ENCODE measurements at places on chromosomes 12 and 14.

DNA sequence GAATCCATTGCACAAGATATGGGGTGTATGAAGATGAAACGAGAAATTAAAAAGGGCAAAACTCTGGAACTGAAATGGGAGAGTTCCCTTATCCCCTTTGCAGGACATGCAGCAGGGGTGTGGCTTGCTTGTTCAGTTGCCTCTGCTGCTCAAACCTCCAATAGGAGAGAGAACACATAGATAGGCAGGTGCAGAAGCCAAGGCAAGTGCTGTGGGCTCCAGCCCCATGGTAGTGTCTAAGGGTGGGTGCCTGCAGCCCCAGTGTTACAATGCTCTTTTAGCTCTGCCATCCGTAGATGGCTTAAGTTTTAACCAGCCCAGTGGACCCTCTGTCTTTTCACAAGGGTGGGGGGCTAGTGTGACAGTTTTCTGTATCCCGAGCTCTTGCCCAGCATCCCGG lies 69.7 kb downstream of the CMAS start:
- DNase-seq, result no peak

GRCh38 chr12:130920119-130920703 lies 33.5 kb upstream of the ADGRD1 start:
- DNase-seq, result no peak

- no peak for DNase-seq
Observed at GRCh38 chr14:33460164-33460563, 490.7 kb downstream of the EGLN3 start.

GRCh38 chr12:42892702-42893551 lies 303.4 kb upstream of the PRICKLE1 start:
- DNase-seq, result no peak

DNA sequence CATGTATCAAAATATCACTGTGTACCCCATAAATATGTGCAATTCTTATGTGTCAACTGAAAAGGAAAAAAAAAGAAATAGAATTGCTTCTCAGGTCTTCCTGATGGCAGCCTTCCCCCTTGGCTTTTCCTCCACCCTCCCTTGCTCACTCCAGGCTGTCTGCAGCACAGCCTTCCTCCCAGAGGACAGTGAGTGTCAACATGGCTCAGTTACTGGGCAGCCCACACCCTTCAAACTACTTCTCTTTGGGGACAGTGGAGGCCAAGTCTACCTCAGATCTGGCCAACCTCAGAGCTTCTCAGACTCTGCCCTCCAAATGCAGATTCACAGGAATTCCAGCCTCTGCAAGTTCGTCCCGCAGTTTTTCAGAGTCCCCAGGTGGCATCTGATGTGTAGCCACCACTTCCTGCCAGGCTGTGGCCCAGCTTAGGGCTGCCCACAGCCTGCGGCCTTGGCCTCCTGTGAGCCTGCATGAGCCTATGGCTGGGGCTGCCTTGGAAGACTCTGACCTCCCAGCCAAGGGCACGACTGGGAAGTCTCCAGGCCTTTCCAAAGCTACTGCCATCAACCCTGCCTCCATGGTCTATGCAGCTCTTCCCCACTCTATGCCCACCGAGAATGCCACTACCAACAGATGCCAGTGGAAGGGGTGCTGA lies 148.0 kb upstream of the PWP1 start:
- no peak for DNase-seq

- DNase-seq, result no peak
Observed at GRCh38 chr12:68772714-68773113, 26.7 kb downstream of the SLC35E3 start.

DNA sequence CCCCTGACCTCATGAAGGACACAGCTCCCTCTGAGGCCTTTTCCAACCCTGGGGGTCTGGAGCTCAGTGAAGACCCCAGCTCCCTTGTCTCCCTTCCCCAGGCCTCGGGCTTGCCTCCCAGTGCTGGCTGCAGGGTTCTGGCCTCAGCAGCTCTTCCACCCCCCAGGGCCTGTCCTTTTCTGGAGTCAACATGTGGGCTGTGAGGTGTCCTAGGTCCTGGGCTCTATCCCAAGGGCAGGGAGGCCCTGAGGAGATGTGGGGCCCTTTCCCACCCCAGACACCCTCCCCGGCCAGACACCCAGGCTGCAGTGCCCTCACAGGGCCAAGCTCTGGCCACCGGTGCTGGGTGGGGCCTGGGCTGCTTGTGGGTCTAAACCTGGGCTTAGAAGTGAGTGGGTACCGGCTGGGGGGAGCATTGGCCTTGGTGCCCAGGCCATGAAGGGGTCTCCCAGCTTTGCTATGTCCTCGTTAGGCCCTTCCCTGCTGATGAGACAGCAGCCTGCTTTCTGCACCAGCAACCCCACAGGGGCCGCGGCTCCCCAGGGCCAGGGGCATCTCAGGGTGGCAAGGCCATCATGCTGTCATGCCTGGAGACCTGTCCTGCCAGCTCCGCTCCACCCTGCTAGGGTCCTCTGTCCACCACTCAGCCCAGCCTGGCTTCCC lies 2.7 kb upstream of the CRIP2 start:
- no peak for DNase-seq

DNA sequence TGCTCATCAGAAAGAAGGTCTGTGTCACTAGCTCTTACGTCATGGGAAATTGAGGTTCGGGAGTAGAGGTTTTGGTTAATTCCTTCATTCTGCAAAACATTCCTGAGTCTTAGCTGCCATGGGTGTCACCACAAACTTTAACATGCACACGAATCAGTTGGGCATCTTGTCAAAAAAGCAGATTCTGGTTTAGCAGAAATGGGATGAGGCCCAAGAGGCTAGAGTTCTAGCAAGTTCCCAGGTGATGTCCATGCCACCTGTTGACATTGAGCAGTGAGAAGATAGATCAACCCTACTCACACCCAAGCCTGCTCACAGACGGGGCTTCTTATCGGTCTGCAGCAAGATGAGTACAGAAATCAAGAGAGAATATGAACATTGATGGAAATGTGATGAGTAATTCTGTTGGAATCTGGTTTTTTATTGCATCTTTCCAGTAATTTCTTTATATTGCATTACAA lies 11.7 kb upstream of the RIN3 start:
- no peak for DNase-seq

DNA sequence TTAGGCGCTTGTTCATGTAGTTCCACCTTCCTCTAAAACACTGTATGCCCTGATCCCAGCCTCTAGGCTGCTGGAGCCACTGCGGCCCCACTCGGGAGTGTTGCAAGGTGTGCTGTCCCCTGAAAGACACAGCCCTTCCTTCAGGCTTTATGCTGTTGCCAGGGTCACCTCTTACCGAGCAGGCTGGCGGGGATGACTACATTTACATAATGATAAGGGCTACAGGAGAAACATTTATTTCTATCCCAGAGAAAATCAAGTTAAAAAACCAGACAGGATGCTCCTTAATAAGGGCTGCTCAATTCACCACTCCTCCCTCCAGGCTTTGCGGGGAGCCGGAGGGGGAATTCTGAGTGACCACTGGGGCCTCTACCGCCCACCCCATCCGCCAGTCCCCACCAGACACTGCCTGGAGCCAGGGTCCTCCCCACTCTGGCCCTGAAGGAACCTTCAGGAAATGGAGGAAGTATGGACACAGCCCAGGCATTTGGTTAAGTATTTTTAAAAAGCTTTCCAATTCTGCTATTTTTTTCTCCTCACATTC lies 200.6 kb downstream of the TTC7B start:
- no peak for DNase-seq

All from GDM1 (cell line).